ENCODE measurements at places on chromosomes 5 and 9.

GRCh38 chr5:17329571-17329970, 112.1 kb downstream of the BASP1 start:
- no peak for DNase-seq

DNA sequence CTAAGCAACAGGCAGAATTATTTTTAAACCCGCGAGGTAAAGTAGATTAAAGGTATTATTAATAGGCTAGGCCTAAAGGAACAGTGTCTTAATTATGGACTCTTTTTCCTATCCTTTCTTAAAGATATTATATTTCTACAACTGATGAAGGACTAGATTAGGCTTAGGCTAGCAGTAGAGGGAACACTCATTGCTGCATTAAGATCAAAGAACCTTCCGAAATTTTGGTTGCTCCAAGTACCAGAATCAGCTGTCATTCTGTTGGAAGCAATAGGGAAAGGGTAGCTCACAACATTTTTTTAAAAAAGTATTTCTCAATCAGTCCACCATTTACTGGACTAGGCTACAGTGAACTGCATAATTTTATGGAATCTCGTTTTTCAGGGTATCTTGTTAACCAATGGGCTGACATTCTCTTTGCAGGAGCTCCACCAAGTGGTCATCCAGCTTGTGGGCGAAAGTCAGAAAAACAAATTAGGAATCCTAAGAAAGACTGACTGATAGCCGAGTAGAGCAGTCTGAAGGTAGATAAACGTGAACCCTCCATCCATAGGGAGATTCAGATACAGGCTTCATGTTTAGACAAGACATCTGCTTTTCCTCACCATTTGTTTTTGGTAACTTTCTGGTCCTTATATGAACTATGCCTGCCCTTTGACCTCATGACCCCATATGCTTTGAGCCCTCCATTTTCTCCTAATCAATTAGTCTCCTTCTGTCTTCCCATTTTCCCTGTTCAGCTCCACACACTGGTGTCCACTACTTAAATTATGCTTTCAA, 103.6 kb upstream of the CHD1 start:
- DNase-seq, result peak; percentile 54

DNA sequence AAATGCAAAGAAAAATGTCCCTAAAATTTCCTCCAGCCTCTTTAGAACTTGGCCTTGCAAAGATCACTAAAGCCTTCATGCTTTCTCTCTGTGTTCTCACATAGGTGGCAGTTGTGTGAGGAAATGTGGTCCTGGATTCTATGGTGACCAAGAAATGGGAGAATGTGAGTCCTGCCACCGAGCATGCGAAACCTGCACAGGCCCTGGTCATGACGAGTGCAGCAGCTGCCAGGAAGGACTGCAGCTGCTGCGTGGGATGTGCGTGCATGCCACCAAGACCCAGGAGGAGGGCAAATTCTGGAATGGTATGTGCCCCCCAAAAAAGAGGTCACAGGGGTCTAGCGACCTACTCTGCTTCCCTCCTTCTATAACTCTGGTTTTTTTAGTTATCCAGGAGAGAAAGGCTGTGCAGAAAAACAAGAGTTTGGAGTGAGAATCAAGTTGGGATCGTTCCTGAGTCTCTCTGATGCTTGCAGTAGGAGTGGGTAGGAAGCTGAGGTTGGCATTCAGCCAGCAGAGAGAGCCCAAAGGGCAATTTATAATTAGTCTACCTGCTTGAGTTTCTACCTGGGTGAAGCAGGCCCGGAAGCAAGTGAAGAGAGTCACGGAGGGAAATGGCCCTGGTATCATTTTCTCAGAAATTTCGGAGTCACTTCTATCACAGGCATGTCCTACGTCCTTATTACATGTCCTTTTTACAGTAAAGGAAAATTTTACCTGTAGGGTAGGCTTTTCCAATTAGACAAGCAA, 97.5 kb downstream of the RFK start:
- no peak for DNase-seq

DNA sequence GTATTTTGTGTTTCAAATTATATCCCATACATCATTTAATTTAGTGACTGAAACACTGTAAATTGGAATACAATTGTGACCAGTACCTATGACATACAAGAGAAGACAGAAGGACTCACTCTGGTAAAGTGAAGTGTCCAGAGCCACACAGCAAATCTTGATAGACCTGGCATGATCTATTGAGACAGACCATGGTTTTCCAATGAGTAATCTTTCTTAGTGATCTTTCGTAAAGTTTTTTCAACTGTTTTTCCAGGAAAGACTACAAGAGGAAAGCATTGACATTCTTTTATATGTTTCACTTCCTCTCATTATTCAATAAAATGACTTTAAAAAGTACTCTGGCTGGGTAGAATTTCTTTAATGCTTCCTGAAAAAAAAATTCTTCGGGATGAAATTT, 43.3 kb upstream of the ALDH1A1 start:
- DNase-seq, result no peak

DNA sequence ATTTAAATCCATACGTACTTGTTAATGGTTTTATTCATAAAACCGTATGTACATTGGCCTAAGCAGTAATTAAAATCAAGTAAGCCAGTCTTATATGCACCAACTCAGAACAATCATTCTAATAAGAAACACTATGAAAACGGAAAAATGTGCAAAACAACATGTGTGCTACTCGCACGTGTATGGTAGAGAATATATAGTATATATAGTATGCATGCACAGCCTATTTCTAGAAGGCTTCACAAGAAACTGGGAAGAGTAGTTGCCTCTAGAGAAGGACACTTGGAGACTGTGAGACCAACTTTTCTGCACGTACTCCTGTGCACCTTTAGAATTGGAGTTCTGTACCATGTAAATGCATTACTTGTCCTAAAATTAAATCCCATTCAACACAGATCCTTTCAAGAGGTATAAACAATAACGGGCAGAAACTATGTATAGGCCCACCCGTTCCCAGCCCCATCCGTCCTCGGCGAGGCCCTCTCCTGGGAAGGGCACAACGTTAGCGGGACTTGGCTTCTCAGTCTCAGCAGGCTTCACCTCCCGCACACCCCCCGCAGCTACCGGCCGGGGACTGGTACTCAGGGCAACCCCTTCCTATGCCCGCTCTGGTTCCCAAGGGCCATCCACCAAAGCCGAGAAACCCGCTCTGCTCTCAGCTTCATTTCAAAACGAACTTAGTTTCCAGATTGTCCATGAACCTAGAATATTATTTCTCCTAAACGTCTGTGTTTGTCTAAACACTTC, 2.0 kb downstream of the CDC14B start:
- DNase-seq, result no peak

DNA sequence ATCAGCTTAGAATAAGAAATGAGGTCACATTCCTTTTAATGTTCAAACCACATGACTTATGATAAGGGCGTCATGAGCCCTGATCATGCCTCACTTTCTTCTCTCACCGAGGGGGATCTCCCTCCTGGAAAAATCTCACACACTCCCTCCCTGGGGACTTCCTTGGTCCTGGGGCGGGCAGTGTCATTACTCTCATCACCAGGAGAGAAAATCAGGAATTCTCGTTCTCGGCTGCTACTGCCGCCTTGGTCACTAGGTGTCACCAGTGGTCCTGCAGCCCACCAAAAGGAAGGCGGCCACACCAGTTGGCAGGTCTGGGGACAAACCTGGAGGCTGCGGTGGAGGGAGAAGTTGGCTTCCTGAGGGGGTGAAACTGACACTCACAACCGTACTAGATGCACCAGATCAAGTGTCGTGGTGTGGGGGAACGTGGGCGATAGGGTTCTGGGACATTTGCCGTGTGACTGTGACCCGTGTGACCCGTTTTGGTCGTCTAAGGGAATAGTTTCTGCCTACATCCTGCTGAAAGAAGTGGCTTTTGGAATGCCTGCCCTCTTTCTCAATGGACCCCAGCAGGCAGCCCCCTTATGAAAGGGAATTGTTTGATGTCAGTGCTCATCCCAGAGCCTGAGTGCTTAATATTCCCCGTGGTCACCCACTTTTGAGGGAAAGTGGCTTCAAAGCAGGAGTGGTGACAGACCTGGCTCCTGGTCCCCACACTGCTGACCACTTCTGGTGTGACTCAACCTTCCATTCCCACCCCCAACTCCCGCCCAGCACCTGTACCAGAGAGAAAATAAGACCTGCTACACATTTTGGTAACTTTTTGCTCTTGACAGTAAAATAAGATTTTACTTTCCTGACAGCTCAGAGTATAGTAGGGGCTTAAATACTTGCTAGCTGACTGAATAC, 63.2 kb downstream of the ACER2 start:
- DNase-seq, result peak; percentile 21

- no peak for DNase-seq
Measured at GRCh38 chr5:72147569-72147968, 40.3 kb downstream of the MAP1B start.

- peak; percentile 50 for DNase-seq
Measured at GRCh38 chr9:105157171-105157583, 87.3 kb upstream of the SLC44A1 start.

DNA sequence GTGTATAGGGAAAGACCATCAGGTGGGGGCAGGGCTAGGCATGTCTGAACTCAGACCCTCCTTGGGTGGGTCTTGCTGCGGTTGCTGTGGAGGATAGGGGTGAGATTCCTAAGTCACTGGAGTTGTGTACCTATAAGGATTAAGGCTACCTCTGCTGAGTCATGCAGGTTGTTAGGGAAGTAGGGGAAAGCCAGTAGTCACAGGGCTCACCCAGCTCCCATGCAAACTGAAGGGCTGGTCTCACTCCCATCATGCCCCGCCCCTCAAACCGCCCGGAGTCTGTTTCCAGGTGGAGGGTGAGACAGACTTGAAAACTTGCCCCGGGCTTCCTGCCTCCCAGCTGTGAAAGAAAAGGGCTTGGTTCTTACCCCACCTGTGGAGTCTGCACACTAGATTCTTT, 161.8 kb downstream of the CAVIN4 start:
- DNase-seq, result no peak

DNA sequence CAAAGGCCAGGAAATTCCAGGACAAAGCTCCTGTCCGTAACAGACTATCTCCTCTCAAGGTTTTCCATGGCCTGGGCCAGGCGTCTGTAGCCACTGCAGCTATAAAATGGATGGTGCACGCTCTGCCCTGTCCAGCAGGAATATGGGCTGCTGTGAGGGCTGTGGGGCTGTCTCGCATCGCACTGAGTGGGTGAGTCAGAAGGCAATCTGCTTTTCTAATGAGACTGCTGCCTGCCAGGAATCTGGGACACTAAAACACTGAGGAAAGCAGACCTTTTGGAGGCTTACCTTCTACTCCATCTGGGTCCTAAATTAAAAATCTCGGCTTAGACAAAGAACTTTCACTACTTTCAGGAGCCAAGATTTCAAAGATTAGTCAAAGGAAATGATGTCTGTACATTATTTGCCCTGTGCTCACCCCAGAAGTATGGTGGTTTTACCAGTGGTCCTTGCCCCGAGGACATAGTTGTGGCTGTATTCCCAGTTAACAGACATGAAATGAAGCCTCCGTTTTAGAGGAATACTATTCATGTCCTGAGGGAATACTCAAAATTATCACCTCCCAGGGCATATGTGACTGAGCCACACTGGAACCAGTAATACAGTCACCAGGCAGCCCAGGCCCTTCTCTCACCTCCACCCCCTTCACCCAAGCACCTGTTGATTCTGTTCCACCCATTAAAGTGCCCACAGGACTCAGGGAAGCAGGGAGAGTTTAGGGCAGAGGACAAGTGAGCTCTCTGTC, 56.4 kb downstream of the PFDN1 start:
- no peak for DNase-seq

DNA sequence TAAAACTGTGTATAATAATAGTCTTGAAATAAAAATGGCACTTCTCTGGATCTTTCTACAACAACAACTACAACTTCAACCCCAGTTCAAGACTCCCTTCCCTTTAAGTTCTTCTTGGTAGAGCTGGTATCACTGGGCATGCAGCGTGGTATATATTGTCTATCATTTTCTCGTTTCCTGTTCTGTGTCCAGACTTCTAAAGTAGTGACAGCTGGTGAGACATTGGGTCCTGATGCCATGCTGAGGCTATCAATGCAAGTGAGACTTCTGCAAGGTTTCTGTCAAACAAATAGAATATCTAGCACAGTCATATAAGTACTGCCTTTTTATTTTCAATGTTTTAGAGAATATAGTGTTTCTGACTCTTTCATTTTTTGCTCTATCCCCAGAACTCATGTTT, 123.0 kb upstream of the GRIN3A start:
- no peak for DNase-seq

DNA sequence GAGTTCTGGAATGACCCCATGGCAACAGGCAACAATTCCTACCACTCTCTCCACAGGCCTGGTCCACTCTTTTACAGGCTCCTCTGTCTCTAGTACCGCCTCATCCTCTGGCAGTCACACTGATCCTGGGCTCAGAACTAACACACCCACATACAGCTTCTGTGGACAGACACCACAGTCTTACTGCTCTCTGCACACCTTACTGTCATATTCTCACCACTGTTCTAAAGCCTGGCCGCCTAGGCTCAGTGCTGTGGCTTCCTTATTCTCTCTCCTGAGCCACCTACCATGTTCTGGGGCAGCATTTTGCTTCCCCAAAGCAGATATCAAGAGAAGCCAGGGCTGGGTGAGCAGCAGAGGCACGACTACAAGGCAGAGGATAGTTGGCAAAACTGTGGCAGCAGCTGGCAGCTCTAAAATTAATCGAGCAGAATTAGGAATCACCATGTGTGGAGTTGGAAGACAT, 14.8 kb downstream of the REEP5 start:
- DNase-seq, result no peak
